Stimulated activated CD8-positive, alpha-beta memory T cell treated with anti-CD3 and anti-CD28 coated beads, Interleukin-15, amount 100 ng/mL, for 24 hours (primary cell): ENCODE measurements at places on chromosomes 1 and 21.
A peak's percentile ranks its signal among the peaks of the same experiment; 100 is the strongest.

GRCh38 chr1:110048923-110049601 is 14.6 kb downstream of the STRIP1 start:
- DNase-seq, result no peak

- no peak for DNase-seq
Measured at GRCh38 chr1:185534801-185535200, 199.4 kb upstream of the HMCN1 start.

DNA sequence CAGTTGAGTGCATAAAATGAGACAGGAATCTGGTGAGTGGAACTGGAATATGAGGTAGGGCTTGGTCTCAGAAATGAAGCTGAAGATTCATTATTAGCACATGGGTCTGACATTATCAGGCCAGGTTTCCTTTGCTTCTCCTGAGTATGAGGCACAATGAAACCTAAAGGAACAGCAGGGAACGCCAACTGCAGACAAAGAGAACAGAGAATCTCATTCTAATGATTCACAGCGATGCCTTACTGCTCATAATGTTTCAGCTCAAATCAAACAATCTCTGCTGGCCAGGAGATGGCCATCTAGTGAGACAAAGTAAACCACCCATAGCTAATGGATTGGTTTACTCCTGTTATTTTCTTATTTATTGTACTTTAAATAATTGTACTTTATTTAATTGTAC is 133.5 kb downstream of the C1orf21 start:
- no peak for DNase-seq

GRCh38 chr1:248853663-248854375 is 5.1 kb downstream of the ZNF692 start:
- DNase-seq, result no peak

- DNase-seq, result no peak
Measured at GRCh38 chr1:165376041-165376810, 19.7 kb upstream of the LMX1A start.

- no peak for DNase-seq
Measured at GRCh38 chr1:226436472-226436854, 28.6 kb upstream of the PARP1 start.

- DNase-seq, result no peak
Measured at GRCh38 chr1:157404063-157404501, 148.2 kb downstream of the FCRL5 start.

DNA sequence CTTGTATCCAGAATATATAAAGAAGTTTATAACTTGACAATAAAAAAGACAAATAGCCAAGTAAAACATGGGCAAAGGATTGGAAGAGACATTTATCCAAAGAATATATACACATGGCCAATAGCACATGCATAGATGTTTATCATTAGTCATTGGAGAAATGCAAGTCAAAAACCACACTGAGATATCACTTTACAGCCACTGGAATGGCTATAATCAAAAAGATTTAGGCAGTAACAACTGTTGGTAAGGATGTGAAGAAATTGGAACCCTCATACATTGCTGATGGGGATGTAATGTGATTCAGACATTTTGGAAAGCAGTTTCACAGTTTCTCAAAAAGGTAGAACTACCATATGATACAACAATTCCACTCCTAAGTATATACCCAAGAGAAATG is 51.1 kb downstream of the SLC44A5 start:
- no peak for DNase-seq

DNA sequence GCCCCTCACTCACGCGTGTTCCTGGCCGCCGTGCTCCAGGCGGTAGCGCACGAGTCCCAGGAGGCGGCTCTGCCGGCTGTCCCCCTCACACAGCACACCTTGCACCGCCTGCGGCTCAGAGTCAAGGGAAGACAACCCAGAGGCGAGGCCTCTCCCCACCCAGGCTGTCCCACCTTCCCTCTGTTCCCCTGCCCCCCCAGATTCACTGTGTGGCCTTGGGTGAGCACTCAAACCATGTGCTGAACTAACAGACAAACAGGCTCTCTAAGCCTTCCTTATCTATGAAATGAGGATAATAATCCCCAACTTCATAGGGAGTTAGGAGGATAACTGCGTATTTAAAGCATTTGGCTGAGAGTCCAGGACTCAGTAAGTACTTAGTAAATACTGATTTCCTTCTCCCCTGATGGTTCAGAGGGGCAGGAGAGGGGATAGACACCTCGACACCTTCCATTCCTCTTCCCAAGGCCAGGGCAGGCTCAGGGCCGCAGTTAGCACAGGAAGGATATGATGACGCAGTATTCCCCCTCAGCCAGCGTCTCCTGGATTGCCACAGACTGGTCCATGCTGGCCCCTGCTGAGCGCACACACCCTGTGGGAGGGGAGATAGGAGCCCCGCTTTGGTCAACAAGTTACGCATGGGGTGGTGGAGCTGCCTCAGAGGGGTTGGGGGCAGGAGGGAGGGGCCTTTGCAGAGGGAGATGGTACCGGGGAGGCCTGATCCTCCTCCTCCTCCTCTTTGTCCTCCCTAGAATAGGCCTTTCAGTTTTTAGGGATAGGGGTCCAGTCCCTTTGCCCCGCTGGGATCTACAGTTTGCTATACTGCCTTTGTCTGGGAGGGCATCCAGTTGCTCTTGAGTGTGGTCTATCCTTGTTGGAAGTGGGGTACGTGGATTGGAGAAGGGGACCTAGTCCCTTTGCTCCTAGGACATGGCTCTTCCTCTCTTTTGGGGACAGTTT is 830 bp downstream of the INPP5B start:
- DNase-seq, result no peak

GRCh38 chr1:5448486-5448885 is 543.7 kb downstream of the NPHP4 start:
- DNase-seq, result no peak

GRCh38 chr1:111836111-111836510 is 80.4 kb downstream of the DDX20 start:
- DNase-seq, result no peak

DNA sequence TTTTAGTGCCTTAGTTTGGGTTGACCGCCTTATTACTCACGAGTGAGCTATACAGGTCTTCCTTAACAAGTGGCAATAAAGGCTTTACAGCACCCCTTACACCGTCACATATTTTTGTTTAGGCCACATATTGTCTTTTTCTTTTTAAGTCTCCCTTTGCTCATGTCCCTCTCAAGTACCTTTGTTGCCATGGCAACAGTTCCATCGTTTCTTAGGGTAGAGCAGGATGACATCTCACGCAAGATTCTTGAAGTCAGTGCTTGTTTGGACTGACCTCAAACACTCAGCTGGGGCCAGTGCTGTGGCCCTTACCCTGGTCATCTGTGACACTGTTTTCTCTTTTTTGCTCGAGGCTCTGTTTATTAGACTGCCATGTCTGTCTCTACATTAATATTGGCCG is 69.8 kb downstream of the PBX1 start:
- DNase-seq, result no peak

GRCh38 chr21:34825948-34826548 is 157.3 kb downstream of the CLIC6 start:
- no peak for DNase-seq

DNA sequence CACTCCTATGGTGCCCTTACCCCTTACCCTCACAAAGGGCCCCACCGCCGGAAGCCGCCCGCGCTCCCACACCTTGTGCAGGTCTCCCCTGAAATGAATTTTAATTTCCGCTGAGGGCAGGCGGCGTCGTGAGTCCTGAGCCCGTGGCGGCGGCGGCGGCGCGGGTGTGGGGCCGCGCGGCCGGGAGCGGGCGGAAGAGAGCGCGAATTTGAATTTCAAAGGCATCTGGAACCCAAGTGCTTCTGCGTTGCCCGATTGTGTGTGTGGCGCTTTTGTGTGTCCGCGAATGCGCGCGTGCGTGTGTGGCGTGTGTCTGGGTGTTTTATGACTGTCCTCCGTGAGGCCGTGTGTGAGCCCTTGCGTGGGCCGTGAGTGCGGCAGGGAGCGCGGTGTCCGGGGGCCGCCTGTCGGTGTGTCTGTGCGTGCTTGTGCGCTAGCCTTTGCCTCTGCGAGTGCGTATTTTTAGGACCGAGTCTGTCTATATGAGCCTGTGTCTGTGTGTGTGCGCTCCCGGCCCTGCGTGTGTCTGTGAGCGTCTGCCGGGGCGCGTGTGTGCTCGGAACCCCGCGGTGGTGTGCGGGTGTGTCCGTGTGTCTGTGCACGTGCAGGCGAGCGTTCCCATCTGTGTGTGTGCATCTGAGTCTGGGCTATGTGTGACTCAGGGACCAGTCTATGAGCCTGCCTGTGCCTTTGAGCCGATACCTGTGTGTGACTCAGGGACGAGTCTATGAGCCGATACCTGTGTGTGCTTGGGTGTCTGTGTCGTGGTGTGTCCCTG is 7.9 kb upstream of the ADGRB2 start:
- no peak for DNase-seq

- DNase-seq, result no peak
Measured at GRCh38 chr1:163055005-163055404, 14.2 kb upstream of the RGS4 start.

- DNase-seq, result no peak
Measured at GRCh38 chr1:243642936-243643335, 207.1 kb downstream of the AKT3 start.

- peak; percentile 80 for DNase-seq
Measured at GRCh38 chr1:32179443-32180185, at the start of gene TXLNA. TXLNA (plus strand) TSS chr1:32179675; CDS start chr1:32180346, 671 bp downstream.

- no peak for DNase-seq
Measured at GRCh38 chr1:170530972-170531757, 801 bp upstream of the GORAB start.

DNA sequence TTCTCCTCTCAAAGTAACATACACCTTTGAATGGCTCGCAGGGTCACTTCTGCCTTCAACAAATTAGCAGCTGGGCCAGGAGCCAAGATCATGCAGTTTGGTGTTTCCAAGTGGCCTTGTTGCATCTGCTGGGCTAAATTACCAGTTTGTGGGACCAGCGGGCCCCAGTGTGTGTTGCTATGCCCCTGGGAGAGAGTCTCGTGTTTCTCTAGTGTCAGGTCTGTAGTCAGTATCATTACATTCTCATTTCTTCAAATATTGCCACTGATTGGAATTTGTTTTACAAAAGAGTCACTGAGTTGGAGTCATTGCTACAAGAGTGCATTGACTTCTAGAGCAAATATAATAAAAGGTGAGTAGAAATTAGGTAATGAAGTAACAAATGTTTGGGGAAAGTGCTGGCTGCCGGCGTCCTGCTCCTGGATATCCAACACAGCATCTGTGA is 35.5 kb downstream of the RHOU start:
- no peak for DNase-seq

GRCh38 chr21:28277324-28277723 is 715.4 kb downstream of the LTN1 start:
- no peak for DNase-seq

- DNase-seq, result no peak
Measured at GRCh38 chr1:25031966-25032667, 102.0 kb upstream of the RUNX3 start.
